ENCODE measurements at places on chromosomes 13 and 19.

- no peak for DNase-seq
Measured at GRCh38 chr13:71871844-71872243, 4.8 kb upstream of the DACH1 start.

GRCh38 chr19:15265850-15266248 is 33.6 kb upstream of the EPHX3 start:
- no peak for DNase-seq

DNA sequence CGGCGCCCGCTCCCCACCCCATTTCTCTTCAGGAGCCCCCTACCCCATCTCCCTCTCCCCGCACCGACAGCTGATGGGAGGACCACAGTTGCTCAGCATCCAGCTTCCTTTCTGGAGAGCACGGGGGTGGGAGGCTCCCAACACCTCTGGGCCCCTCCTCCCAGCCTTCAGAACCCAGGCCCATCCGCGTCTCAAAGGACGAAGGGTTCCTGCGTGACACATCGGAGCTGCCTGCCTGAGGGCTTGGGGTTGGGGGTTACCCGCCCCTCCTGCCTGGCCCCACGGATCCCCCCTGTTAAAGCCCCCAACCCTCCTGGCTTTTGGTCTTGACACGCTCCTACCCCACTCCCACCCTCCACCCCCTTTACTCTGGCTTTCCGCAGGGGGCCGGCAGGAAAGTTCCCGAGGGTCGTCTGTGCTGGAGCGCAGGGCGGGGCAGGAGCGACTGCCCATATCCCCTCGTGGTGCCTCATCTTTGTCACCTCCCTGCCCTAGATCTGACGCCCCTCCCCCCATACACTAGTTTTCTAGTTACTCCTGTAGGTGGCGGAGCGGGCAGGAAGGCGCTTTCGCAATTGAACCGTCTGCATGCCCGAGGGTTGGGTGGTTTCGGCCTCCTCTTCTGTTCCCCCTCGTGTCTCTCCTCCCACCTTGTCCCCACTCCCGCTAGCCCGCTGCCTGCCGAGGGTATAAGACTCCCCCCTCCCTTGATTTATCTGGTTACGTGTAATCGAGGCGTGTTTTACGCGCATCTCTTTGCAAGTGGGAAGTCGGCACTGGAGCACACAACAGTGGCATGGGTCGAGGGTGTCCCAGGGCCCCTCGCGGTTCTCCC is 924 bp downstream of the TRAPPC5 start:
- DNase-seq, result peak; percentile 92

- no peak for DNase-seq
Measured at GRCh38 chr13:107192289-107192688, 624.4 kb upstream of the ARGLU1 start.

DNA sequence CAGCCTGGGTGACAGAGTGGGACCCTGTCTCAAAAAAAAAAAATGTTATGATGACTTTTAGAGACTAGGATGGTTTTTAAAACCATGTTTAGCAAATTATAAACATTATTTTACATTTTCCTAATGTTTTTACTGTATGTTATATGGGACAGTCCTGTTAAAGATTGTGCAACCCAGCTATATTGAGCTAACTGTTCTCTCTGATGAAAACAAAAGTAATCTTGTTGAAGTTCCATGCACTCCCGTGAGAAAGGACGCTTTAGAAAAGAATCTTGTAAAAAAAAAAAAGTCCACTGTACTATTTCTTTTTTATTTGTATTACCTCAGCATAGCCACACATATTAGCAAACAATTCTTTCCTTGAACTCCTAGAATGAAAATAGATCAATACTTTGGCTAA is 451.2 kb downstream of the DCT start:
- no peak for DNase-seq

- no peak for DNase-seq
Measured at GRCh38 chr19:15488489-15489226, 9.4 kb upstream of the PGLYRP2 start.

GRCh38 chr13:37295573-37295972 is 190.1 kb upstream of the CSNK1A1L start:
- DNase-seq, result no peak

GRCh38 chr13:59277106-59277505 is 886.6 kb downstream of the DIAPH3 start:
- DNase-seq, result no peak

DNA sequence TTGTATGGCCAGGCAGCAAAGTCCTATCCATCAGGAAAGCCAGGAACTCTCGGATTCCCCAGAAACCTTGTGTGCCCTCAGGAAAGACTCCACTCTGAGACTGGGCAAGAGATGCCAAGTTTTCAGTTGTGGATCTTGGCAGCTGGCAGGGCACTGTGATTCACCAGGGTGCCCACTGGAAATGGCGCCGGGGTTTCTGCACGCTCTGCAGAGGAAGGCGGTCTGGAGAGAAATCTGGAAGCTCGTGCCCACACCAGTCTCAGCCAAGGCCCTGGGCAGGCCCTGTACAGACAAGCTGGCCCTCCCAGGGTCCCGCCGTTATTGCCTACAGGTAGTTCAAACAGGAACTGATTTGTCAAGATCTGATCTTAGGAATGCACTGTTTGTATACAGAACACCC is 4.9 kb downstream of the NAPA start:
- no peak for DNase-seq

- no peak for DNase-seq
Measured at GRCh38 chr13:32028711-32029110, 2.9 kb upstream of the FRY start.

DNA sequence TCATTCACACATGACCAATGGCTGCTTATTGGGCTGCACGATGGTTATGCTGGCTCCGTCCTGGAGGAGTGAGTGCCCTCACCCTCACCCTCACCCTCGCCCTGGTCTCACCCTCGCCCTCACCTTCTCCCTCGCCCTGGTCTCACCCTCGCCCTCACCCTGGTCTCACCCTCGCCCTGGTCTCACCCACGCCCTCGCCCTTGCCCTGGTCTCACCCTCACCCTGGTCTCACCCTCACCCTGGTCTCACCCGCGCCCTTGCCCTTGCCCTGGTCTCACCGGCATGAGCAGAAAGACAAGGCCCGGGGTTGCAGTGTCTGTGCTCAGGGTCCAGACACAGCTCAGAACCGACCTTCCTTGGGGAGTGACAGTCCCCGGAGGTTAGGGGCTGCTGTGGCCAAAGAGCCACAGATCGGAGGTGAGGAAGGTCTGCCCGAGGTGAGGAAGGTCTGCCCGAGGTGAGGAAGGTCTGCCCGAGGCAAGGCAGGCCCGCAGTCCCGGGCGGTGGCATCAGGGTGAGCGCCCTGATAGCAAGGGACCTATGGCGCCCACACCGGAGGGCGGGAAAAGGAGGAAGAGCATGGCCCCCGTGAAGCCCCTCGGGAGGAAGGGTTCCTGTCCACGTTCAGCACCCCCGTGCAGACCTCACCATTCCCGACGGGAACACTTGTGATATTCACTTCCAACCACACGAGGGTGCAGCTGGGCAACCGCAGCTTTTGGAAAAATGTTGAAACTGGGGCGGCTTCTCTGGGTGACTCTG is 65.6 kb downstream of the MCF2L start:
- DNase-seq, result no peak

Measured in stimulated activated naive CD8-positive, alpha-beta T cell treated with anti-CD3 and anti-CD28 coated beads, Interleukin-15, Interleukin-2, amounts not matched to agents 100 U/mL and 50 U/mL, for 24 hours (primary cell).